ENCODE measurements at places on chromosomes 11 and 22. TPM values are rescaled to one million over a fixed set of nuclear protein-coding genes. Genes with fewer than 3 reads are reported as not detected.

DNA sequence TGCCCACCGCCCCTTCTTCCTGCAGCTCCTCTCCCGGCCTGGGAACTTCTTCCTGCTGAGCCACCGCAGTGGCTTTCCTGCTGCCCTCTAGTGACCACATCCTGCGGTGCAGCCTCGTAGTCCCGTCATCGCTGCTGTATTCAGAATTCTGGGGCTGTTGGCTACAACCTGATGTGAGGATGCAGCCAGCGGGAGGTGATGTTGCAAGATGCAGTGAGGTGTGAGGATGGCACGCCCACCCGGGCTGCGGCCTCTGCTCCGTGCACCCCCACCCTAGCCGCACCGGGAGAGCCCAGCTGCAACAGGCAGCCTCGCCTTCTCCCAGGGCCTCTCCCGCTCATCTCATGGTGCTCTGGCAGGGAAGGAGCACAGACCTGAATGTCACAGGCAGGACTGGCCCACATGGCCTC is 10.1 kb downstream of the CHST1 start:
- H3K27ac ChIP-seq, result no peak overlapping the region
- H3K36me3 ChIP-seq, result no peaks in the 10 kb centered on the region
- no peaks in the 10 kb centered on the region for H3K4me1 ChIP-seq
- H3K4me3 ChIP-seq, result no peak overlapping the region

DNA sequence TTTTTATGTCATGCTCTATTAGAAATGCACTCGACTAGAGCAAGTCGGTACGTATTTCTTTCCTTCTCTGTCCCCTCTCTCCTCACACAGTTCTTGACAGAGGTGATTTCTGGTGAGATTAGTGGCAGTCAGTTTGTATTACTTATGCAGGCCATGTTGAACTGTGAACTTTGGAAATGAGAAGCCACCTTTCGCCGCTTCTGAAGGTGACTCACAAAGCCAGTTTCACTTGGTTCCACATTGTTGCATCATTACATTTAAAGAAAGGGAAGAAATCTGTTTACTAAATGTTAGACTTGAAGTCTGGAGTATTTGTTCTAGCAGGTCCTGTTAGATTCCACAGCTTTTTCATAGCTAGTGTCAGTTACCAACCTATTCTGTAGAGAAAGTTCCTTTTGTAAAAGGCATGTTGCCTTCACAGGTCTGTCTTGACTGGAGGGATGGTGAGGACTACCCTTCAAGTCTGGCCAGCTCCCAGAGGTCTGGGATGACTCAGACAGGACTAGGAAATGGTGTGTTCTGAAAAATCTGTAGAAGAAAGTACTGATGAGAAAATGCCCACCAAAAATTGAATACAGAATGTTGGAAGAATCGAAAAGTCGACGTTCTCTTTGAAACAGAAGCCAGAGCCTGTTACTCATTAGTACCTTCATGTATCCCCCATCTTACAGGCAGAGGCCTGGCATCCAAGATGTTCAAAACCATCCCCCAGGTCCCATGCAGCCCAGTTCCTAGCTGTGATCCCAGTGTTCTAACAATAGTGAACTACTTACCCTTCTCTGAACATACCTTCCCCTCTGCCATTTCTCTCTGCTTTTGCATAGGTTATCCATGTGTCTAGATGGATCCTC is 181.4 kb downstream of the DBX1 start:
- peak; percentile 59 for DNase-seq
- H3K4me3 ChIP-seq, result no peak overlapping the region
- H3K36me3 ChIP-seq, result no peaks in the 10 kb centered on the region
- H3K27ac ChIP-seq, result peak overlapping the region; percentile 40
- H3K4me1 ChIP-seq, result no peaks in the 10 kb centered on the region

DNA sequence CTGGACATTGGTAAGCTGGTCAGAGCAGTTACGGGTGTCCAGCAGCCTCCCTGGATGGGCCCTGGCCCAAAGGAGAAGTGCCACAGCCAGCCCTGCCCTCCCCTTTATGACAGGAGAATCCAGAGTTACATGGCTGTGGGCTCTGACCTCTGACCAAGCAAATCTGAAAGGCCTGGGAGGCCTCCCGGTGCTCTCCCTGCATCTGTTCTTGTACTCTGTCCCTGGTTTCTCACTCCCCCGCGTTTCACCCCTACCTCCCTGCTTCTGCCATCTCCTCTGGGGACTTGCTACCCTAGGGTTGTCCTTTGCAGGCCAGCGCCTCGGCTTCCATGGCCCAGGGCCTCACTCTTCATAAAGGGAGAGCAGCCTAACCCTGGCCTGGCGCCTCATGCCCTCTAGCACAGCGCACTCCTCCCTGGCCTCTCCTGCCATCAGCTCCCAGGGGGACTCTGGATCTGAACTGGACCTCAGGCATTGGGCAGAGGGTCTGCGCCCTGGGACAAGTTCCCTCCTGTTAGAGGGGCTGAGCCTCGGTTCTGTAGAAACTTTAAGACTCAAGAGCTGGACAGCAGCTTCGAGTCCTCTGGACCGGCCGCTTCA is 10.7 kb downstream of the PICK1 start:
- no peaks in the 10 kb centered on the region for H3K36me3 ChIP-seq
- H3K27me3 ChIP-seq, result no peaks in the 10 kb centered on the region
- DNase-seq, result no peak
- H3K27ac ChIP-seq, result no peak overlapping the region

DNA sequence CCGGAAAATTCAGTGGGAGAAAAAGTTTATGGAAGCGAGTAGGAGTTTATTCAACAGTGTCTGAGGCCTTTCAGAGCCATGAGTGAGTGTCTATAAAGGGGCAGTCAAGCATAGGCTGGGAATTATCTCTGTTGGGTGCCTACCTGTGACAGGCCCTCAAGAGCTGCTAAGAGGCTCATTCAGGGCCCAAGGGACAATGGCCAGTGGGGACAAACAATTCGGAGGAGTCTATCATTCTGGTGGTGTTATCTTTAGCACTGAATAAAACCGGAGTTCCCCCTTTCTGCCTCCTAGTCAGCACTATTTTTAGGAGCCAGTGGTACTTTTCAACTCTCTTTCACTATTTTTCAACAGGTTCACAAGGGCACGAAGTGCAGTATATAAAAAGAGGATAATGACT is 89.5 kb upstream of the HTATIP2 start:
- H3K27ac ChIP-seq, result no peak overlapping the region
- no peak overlapping the region for H3K4me3 ChIP-seq
- no peaks in the 10 kb centered on the region for H3K4me1 ChIP-seq
- peaks cover 22% of the 10 kb centered on the region for H3K27me3 ChIP-seq

GRCh38 chr22:46732513-46732912 is 5.5 kb downstream of the CERK start:
- no peak overlapping the region for H3K27ac ChIP-seq
- no peak for DNase-seq
- peaks cover 17% of the 10 kb centered on the region for H3K4me1 ChIP-seq

GRCh38 chr22:30754971-30755758 is 60.5 kb downstream of the OSBP2 start:
- DNase-seq, result no peak
- H3K27ac ChIP-seq, result no peak overlapping the region
- H3K4me3 ChIP-seq, result no peak overlapping the region
- H3K4me1 ChIP-seq, result no peaks in the 10 kb centered on the region
- no peaks in the 10 kb centered on the region for H3K27me3 ChIP-seq

DNA sequence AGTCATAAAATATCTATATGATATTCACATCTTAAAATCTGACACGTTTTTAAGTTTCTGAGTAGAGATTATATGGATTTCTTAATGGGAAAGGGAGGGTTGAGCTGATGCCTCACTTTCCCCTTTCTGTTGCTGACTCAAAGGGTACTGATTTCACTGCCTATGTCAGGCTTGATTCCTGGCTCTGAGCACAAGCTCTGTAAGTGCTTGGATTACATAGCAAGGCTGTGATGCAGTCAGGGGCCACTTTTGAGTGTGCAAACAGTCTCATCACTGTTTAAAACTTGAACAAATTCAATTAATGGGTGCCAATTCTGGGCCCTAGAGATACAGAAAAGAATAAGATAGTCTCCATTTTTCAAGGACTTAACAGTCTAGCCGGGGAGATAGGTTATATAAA is 14.4 kb downstream of the ATXN10 start:
- no peaks in the 10 kb centered on the region for H3K36me3 ChIP-seq
- peak overlapping the region; percentile 89 for H3K27ac ChIP-seq
- no peak for DNase-seq
- no peaks in the 10 kb centered on the region for H3K27me3 ChIP-seq
- H3K4me1 ChIP-seq, result peaks cover 87% of the 10 kb centered on the region

GRCh38 chr22:22823131-22823810 is 64.3 kb upstream of the IGLL5 start:
- H3K4me1 ChIP-seq, result no peaks in the 10 kb centered on the region
- no peak overlapping the region for H3K4me3 ChIP-seq
- DNase-seq, result no peak
- H3K27me3 ChIP-seq, result no peaks in the 10 kb centered on the region

DNA sequence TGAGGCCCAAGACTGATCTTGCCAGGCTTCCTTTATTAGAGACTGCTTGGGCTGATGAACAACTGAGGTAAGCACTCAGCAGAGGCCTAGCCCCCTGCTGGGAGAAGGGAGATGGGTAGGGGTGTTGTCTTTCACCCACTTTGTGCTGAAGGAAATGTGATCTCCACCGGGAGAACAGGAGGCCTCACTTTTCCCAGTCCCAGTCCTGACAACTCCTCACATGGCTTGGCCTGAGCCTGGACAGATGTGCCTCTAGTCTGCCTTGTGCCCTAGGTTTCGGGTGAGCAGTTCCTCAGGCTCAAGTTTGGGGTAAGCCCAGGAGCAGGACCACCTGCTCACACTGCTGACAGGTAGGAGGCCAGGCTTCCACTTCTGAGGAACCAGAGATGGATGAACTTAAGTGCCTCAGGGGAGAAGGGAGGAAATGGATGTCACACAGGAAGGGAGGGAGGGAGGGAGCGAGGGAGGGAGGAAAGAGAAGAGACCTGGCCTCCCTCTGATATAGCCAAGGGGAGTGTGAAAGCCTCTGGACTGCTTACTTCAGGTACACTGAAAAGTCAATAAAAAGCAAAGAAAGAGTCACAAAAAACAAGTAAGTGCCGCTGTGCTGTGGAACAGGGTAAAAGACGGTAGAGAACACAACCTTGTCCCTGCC is 8.1 kb downstream of the CLPB start:
- H3K4me3 ChIP-seq, result no peak overlapping the region
- DNase-seq, result no peak
- H3K4me1 ChIP-seq, result no peaks in the 10 kb centered on the region
- 0 out of 2 replicates have a peak, but pooled peaks cover 3% of the 10 kb centered on the region for H3K36me3 ChIP-seq

DNA sequence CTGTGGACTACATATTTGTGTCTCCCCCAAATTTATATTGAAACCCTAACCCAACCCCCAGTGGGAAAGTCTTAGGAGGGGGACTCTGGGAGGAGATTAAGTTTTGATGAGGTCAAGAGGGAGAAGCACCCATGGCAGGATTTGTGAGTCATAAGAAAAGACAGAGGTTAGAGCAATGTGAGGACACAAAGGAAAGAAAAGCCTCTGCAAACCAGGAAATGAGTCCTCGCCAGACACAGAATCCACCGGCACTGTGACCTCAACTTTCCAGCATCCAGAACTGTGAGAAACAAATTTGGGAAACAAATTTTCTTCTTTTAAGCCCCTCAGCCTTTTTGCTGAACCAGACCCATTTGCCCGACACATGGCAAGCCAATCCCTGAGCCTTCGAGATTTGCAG is 397.0 kb downstream of the NTM start:
- H3K4me3 ChIP-seq, result no peak overlapping the region
- no peak for DNase-seq
- H3K4me1 ChIP-seq, result no peaks in the 10 kb centered on the region
- no peaks in the 10 kb centered on the region for H3K27me3 ChIP-seq

DNA sequence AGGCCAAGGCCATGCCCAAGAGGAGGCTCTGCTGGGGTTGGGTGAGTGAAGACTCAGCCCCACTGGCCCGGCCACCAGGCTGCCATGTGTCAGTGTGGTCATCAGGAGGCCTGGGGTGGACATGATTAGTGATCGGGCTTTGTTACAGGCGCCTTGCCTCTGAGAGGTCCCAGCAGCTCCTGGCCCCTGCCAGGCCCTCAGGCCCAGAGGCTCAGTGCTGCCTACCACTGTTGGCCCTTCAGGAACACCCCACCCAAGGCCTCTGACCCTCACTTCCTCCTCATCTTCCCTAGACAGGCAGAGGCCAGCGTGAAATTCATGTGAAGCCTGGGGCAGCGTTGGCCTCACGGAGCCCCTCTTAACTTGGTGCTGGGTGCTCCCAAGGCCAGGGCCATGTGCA is 2.2 kb downstream of the MRPL23 start:
- no peak for DNase-seq
- peaks cover under 1% of the 10 kb centered on the region for H3K4me1 ChIP-seq
- H3K27ac ChIP-seq, result no peak overlapping the region
- no peaks in the 10 kb centered on the region for H3K27me3 ChIP-seq

DNA sequence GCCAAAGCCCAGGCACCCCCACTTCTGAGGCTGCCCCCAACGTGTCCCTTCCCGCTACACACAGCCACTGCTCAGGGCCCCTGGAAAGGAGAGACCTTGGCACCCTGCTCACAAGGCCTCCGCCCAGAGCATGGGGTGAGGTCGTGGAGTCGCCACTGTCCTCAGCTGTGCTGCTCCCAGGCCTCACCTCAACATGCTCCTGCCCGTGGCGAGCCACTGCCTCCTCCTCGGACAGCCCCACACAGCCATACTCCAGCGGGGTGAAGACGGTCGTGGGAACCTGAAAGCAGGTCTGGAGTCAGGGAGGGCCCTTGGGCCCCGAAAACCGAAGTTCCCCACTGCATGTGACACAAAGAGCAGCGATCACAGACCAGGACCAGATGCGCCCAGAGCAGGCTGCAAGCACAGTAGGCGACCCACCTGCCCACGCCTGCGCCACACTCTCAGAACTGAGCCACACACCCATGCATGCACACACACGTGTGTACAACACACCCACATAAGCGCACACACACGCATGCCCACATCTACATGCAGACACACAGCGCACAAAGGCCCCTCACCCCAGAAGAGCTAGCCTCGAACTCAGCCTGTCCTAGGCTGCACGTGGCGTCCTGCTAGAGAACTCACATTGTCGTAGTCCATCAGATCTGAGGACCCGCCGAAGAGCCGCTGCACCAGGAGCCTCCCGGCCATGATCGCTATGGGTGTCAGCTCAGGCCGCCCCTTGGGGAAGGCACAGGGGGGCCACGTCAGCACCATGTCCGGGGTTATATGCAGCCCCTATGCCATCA is 25.5 kb upstream of the GNB1L start:
- H3K4me1 ChIP-seq, result peaks cover 72% of the 10 kb centered on the region
- H3K27ac ChIP-seq, result peak overlapping the region; percentile 94
- DNase-seq, result no peak
- H3K27me3 ChIP-seq, result no peaks in the 10 kb centered on the region
- no peak overlapping the region for H3K4me3 ChIP-seq

DNA sequence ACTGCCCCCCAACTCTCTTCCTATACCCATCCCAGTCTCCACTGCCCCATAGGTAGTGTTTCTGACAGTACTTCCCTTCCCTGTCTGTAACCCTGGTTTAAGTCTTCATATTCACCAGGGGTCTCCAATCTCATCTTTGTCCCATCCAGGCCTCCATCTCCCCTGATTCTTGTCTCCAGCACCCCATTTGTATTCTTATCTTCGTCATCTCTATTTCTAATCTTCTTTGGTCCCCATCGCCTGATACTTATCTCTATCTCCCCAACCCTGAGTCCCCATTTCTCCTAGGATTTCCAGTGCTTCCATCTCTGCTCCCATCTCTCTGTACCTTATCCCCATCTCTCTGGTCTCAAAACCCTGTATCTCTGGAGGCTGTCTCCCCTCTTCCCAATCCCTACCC is 1.8 kb downstream of the PHOX2A start:
- H3K27me3 ChIP-seq, result 0 out of 2 replicates have a peak, but pooled peaks cover 2% of the 10 kb centered on the region
- peaks cover 15% of the 10 kb centered on the region for H3K4me1 ChIP-seq
- H3K4me3 ChIP-seq, result peak overlapping the region; percentile 20
- peaks cover 2% of the 10 kb centered on the region for H3K36me3 ChIP-seq
- no peak overlapping the region for H3K27ac ChIP-seq

Gene EMID1
- total RNA-seq, result 1.1 TPM

Gene RBFOX2
- total RNA-seq, result 81.1 TPM

Gene INS
- not detected for total RNA-seq

Gene TCF20
- 79.8 TPM for total RNA-seq

Data from Panc1 (cell line).